T47D (cell line): ENCODE measurements at places on chromosomes 2 and 18.

- no peak for DNase-seq
These were observed 6.0 kb upstream of the CDK5R2 start for GRCh38 chr2:218953366-218953954.

DNA sequence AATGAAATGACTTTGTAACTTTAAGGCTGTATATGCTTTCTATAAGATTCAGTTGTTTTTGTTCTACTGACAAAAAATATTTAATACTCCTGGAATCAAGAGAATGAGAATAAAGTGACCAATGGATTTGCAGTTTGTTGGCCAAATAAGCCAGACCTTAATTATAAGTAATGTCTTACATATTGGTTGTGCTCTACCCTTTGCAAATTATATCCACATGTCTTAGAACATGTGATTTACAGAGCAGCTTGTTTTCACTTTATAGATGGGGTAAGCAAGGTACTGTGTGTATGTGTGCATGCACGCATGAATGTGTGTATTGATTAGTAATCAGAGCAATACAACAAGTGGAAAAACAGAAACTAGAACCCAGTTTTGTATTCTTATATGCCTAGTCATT is 59.1 kb downstream of the RMDN2 start:
- DNase-seq = no peak

DNA sequence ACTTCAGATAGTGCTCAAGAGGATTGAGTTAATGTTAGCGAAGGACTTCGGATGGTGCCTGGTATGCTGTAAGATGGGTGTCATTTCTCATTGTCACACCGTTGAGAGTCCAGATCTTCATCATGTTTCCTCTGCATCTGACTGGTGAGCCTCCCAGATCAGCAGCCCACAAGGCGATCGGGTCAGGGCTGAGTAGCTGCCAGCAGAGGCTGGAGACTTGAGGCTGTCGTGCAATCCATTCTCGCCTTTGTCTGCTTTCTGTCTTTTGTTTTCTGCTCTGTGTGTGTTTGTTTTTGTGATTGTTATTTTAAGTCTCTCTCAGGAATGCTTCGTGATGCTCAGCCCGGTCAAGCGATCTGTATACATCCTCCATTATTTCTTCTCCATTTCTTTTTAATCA is 95.8 kb downstream of the TGOLN2 start:
- DNase-seq = no peak

DNA sequence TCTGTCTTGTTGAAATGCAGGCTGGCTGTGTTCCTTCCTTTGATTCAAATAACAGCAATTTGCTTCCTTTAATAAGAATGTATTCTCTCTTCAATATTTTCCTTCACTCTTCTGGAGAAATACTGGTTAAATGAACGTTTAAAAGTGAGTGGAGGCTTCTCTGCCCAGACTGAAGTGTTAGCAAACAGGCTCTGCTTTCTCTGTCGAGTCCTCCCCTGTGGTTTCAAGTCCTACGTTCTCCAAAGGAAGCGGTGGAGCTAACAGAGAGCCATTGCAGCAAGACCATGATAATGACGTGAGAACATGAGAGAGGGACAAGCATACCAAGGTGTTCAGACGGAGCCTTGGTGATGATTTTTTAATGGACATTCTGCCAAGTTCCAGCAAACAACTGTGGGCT is 26.2 kb upstream of the PID1 start:
- peak; percentile 16 for DNase-seq

- no peak for DNase-seq
These were observed 41.1 kb upstream of the ARL5A start for GRCh38 chr2:151869291-151869690.

DNA sequence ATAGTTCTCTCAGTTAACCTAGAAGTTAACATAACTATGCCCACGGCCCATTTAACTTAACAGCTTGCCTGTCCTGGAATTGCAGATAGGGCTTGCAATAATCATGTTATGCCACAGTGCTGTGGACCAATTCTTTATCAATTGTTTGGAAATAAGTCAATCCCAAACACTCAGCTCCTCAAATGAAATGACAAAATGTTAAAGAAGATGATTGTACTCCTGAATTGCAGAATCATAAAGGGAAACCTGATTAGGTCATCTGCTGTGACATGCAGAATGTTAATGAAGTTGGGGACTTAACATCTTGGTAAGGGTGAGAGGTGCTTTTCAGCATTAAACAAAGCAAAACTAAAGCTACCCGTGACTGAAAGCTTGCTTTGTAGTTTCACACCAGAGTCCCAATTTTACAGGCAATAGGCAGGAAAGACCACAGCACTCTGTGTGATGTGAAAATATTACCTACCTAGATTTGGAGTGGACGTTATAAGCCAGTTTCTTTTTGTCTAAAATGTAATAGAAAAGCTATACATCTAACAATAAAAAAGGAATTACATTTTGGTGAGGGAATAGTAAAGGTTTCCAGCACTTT is 364.0 kb downstream of the GPD2 start:
- DNase-seq = no peak

DNA sequence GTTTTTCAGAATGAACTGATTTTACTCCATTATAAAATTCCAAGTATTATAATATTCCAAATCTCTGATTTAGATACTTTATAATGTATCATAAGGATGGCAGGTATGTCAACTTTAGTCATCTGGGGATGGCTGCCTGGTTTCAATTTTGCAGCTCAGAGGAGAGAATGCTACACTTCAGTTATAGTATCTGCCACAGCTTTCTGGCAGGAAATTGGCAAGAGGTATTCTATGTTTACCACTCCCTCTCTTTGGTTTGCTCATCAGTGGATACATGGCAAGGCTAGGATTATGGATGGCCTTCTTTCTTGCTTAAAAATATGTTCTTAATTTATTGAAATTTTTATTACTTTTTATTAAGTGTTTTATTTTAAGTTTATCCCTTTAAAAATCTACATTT is 67.0 kb upstream of the TNFRSF11A start:
- DNase-seq = no peak

- no peak for DNase-seq
These were observed 199.4 kb downstream of the FSHR start for GRCh38 chr2:48954935-48955334.

DNA sequence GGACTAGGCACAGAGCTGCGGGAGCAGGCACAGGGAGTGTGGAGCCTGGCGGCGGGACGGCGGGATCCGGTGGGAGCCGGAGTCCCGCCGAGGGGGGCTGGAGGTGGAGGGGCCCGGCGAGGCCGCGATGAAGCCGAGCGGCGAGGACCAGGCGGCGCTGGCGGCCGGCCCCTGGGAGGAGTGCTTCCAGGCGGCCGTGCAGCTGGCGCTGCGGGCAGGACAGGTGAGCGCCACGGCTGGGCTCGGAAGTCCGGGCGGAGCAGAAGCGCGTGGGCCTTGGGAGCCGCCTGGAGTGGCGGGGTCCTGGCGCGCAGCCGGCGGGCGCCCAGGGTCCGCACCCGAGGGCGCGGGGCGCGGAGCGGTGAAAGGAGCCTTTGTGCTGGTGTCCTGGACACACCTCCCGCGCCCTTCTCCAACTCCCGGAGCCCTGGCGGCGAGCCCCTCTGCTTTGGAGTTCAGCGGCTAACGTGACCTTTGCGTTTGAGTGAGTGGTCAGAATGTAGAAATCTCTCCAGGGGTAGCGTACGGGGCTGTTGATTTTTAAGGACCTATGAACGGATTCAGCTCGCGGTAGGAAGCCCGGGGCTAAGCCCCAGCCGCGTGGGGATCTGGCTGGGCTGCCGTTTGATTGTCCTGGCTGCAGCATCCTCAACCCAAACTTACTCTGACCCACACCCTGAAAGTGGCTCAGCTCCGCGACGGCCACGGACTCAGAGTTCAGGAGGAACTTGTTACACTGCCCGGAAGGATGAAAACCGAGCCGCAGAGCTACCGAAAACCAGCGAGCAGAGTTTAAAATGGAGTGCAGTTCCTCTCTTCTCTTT is 448 bp downstream of the IMPA2 start:
- DNase-seq = no peak

- no peak for DNase-seq
These were observed 208.7 kb upstream of the STK17B start for GRCh38 chr2:196380098-196380497.

GRCh38 chr2:14358774-14359173 is 273.7 kb upstream of the LRATD1 start:
- no peak for DNase-seq

- no peak for DNase-seq
These were observed 33.4 kb downstream of the ZFP36L2 start for GRCh38 chr2:43192744-43193651.

DNA sequence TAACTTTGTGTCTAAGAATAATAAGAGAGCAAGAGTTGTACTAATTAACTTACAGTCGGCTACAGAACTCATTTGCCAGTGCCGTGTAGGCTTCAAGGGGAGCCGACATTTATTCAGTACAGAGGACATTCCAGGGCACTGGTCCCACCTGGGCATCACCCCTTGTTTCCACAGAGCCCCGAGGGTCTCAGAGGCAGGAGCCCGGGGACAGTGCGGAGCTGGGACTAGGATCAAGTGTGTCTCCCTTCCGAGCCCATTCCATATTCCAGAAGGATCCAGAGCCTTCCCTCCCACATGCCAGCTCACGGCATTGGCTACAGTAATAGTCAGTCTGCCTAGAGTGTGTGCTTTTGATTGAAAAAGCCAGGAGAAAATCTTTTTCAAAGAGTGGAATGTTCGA is 71.5 kb upstream of the CTDP1 start:
- DNase-seq = no peak

GRCh38 chr2:197251576-197251975 is 59.0 kb downstream of the ANKRD44 start:
- DNase-seq = no peak
